Heart left ventricle (tissue), 16 donors: ENCODE measurements at places on chromosomes 4 and X. TPM values are rescaled to one million over a fixed set of nuclear protein-coding genes. Genes with fewer than 3 reads are reported as not detected.

GYPE gene
- total RNA-seq = 0.63 TPM

CYP2U1 gene
- total RNA-seq = 8.2 TPM

CABS1 gene
- not detected for total RNA-seq

CTAG1B gene
- not detected for total RNA-seq

SOWAHB gene
- total RNA-seq = not detected

GAGE2A gene
- not detected for total RNA-seq
